Neural progenitor cell (in vitro differentiated cells): ENCODE measurements at places on chromosomes 2 and 18.
A peak's percentile ranks its signal among the peaks of the same experiment; 100 is the strongest.

DNA sequence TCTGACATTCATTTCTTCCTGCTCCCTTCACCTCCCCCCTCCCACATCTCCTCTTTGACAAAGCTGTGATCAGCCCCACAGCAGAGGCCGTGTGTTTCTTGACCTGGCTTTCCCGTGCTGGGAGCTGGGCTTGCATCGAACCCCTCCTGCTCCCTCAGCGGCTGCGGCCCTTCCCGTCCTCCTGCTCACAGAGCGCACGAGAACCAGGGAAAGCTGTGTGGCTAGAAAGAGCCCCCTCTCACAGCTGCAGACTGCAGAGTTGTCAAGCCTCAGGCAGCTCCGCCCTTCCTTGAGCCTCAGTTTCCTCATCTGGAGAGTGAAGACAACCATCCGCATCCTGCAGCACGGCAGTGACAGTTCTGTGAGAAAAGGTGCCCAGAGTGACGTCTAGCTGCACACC lies 65.7 kb upstream of the GLI2 start:
- DNase-seq: no peak

GRCh38 chr2:213021971-213022899 lies 129.2 kb downstream of the IKZF2 start:
- no peak for DNase-seq

DNA sequence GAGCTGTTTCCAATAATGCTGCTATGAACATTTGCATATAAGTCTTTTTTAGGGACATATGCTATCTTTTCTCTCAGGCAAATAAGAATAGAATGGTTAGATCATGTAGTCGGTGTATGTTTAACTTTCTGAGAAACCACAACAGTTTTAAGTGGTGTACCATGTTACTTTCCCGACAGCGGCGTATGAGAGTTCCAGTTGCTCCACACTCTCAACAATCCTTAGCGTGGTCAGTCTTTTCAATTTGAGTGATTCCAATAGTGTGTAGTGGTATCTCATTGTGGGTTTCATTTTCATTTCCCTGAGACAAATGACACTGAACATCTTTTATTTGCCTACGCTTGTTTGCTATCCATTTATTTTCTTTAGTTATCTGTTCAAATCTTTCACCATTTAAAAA lies 149.5 kb downstream of the ACOXL start:
- DNase-seq: no peak

GRCh38 chr2:113219889-113220641 lies 46.3 kb downstream of the PSD4 start:
- peak; percentile 16 for DNase-seq

- DNase-seq: no peak
These were observed 1346.2 kb downstream of the SUCLG1 start for GRCh38 chr2:83112858-83113257.
